Activated T-helper 1 cell treated with anti-CD3 and anti-CD28 coated beads, Interleukin-12 subunit alpha, Interleukin-12 subunit beta, Interleukin-2, Interleukin-4 antibody, amounts not matched to agents 30 ng/mL and 10 ng/mL and 1 ng/mL, durations not matched to agents 14 hours and 24 hours and 36 hours (primary cell): ENCODE measurements at places on chromosomes 13 and 19. TPM values are rescaled to one million over a fixed set of nuclear protein-coding genes. Genes with fewer than 3 reads are reported as not detected.

Gene SIGLEC12
- 0.52 and 0.54 TPM in 2 replicates for total RNA-seq

Gene IFNL1
- 0.23 TPM in 1 of 2 replicates, not detected in the other for total RNA-seq

Gene ZNF433
- 0.39 TPM in 1 of 2 replicates, not detected in the other for total RNA-seq

Gene MBD3L5
- not detected in 2 replicates for total RNA-seq

Gene BCAM
- not detected in 2 replicates for total RNA-seq

Gene ZNF714
- total RNA-seq = 18.5 and 19.5 TPM in 2 replicates

Gene FOSB
- 16.8 and 17.2 TPM in 2 replicates for total RNA-seq

Gene ZNF480
- 3.5 and 4.8 TPM in 2 replicates for total RNA-seq

Gene PRODH2
- total RNA-seq = not detected in 2 replicates

- no peak overlapping the region for H3K27ac ChIP-seq
- H3K27me3 ChIP-seq = no peaks in the 10 kb centered on the region
- H3K4me1 ChIP-seq = peaks cover 3% of the 10 kb centered on the region
- DNase-seq = no peak
- peaks cover 22% of the 10 kb centered on the region for H3K36me3 ChIP-seq
Measured at GRCh38 chr19:34766386-34766785, 6.6 kb downstream of the ZNF599 start.

- peak overlapping the region; percentile 5 for H3K27ac ChIP-seq
- no peaks in the 10 kb centered on the region for H3K27me3 ChIP-seq
- peaks cover 29% of the 10 kb centered on the region for H3K36me3 ChIP-seq
- DNase-seq = no peak
- H3K4me1 ChIP-seq = peaks cover 17% of the 10 kb centered on the region
Measured at GRCh38 chr19:55598034-55598433, 1.3 kb downstream of the FIZ1 start.

- H3K4me3 ChIP-seq = no peak overlapping the region
- H3K27ac ChIP-seq = no peak overlapping the region
- H3K27me3 ChIP-seq = peaks cover 1% of the 10 kb centered on the region
- peaks cover 12% of the 10 kb centered on the region for H3K4me1 ChIP-seq
- DNase-seq = no peak
- H3K36me3 ChIP-seq = peaks cover 2% of the 10 kb centered on the region
Measured at GRCh38 chr13:21034603-21035191, 26.7 kb downstream of the LATS2 start.

GRCh38 chr13:57629391-57629804 lies 2.1 kb upstream of the PCDH17 start:
- H3K4me1 ChIP-seq = peaks cover 33% of the 10 kb centered on the region
- peak overlapping the region; percentile 56 for H3K4me3 ChIP-seq
- no peak for DNase-seq
- peaks cover 47% of the 10 kb centered on the region for H3K27me3 ChIP-seq
- H3K36me3 ChIP-seq = peaks cover 4% of the 10 kb centered on the region

DNA sequence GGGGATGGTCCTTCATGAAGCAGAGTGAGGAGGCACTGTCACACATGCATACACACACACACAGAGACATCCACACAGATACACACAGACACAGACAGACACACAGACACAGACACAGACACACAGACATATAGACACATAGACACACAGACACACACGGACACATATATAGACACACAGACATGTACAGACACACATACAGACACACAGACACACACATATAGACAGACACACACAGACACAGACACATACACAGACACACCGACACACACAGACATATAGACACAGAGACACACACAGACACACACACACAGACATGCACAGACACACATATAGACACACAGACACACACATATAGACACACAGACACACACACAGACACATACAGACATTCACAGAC lies 173.9 kb downstream of the URI1 start:
- H3K27me3 ChIP-seq = no peaks in the 10 kb centered on the region
- no peak overlapping the region for H3K4me3 ChIP-seq
- no peak overlapping the region for H3K27ac ChIP-seq
- DNase-seq = no peak
- no peaks in the 10 kb centered on the region for H3K36me3 ChIP-seq
- H3K4me1 ChIP-seq = no peaks in the 10 kb centered on the region

DNA sequence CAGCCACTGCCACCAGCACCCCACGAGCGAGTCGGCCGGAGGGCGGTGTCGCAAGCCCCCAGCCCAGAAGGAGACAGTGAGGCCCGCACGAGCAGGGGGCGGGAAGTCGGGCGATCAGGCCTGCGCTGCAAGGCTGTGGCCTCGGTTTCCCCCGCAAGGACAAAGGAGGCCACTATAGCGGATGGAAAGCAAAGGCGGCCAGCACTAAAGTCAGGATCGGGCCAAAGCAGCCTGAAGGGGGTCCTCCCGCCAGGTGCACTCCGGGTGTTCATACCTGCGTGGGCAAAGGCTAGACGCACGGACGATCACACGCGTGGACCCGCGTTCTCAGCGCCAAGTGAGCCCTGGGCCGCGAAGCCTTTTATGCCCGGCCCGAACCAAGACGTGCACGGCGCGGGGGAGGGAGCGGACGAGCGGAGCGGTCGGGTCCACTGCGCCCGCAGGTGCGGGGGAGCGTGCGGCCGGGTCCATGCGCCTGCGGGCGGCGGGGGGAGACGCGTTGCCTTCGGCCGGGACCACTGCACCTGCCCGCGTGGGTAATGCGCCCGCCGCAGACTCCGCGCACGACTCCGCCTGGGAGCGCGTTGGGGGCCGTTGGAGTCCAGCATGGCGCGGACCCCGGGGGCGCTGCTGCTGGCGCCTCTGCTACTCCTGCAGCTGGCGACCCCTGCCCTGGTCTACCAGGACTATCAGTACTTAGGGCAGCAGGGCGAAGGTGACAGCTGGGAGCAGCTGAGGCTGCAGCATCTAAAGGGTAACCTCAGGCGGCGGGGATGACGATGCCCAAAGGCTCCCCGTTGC lies at the start of the genes PRDX2 and THSD8:
Gene PRDX2 (minus strand): TSS at position 335 of the 801 bp plus-strand sequence. CDS start 539 bp downstream, outside the sequence.
Gene THSD8 (plus strand): TSS at position 604 of the 801 bp plus-strand sequence. CDS start 3 bp downstream, at position 607.
- H3K36me3 ChIP-seq = peaks cover 15% of the 10 kb centered on the region
- peak; percentile 74 for DNase-seq
- peak within 1 kb of the TSS; percentile 87 for H3K4me3 ChIP-seq
- no peaks in the 10 kb centered on the region for H3K27me3 ChIP-seq

DNA sequence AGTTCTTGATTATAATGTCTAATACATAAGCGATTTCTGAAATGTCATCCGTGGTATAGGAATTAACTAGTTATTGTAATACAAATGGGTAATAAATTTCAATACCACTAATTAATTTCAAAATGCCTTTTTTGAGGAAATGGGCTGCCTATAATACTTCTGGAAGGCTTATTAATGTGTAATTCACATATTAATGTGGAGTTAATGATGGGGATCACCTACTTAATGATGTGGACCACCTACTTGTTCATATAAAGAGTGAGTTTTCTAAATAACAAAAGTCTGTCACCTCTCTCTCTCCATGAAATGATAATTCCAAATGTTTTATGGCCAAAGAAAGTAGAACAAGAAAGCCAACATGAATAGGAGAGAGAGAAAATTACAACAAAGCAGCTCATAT lies 913.8 kb upstream of the GPC6 start:
- no peaks in the 10 kb centered on the region for H3K36me3 ChIP-seq
- H3K27me3 ChIP-seq = no peaks in the 10 kb centered on the region
- no peaks in the 10 kb centered on the region for H3K4me1 ChIP-seq
- H3K27ac ChIP-seq = no peak overlapping the region
- no peak for DNase-seq

DNA sequence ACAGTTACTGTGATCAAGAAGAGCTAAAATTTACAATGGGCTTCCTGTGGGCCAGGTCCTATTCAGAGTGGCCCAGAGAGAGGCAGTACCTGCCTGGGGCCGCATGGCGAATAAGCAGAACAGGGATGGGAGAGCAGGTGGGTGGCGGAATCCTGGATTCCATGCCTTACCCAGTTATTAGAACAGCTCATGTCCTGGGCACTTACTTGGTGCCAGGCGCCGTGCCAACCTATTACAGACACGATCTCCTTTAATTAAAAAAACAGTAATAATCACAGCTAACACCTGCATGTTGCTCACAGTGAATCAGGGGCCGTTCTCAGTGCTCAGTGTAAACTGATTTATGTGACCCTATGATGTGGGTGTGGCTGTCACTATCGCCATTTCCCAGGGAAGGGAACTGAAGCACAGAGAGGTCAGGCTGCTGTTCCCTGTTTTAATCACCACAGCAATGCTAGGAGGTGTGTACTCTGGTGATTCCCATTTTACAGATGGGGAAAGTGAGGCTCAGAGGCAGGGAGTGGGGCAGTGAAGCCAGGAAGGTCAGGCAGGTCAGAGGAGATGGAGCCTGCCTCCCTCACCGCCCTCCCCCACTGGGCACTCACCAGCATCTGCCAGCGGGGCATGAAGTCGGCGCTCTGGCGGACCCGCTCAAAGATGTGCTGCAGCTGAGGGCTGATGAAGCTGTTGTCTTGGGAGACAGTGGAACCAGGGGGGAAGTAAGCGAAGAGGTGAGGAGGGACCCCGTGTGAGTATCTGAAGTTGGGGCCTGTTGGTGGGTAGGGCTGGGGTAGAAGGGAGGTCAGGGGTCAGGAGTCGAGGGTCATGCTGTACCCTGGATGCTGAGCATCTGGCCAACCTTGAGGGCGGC lies 12.0 kb downstream of the COQ8B start:
- peaks cover 37% of the 10 kb centered on the region for H3K36me3 ChIP-seq
- no peaks in the 10 kb centered on the region for H3K27me3 ChIP-seq
- no peak overlapping the region for H3K27ac ChIP-seq
- H3K4me1 ChIP-seq = peaks cover 7% of the 10 kb centered on the region

- no peak overlapping the region for H3K4me3 ChIP-seq
- H3K36me3 ChIP-seq = no peaks in the 10 kb centered on the region
- DNase-seq = no peak
Measured at GRCh38 chr13:44620057-44620456, 43.9 kb upstream of the TSC22D1 start.

GRCh38 chr19:42292042-42292960 lies 9.6 kb upstream of the PRR19 start:
- H3K4me1 ChIP-seq = no peaks in the 10 kb centered on the region
- no peak overlapping the region for H3K4me3 ChIP-seq
- no peaks in the 10 kb centered on the region for H3K27me3 ChIP-seq

DNA sequence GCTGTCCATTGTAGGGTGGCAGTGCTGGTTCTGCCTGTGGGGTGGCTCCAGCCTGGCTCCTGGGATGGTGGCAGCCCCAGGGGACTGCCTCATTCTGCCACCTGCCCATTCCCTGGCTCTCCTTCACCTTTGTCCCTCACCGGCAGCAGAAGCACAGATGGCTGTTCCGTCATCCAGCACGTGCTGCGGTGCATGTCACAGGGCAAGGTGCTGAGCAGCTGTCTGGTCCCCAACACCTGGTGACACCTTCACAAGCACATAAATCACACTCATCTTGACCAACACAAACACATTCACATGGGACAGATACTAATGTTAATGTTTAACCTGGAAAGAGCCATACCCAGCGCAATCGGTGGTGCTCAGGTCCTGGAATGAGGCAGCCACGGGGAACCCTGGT lies 126.8 kb downstream of the UQCRFS1 start:
- H3K4me1 ChIP-seq = no peaks in the 10 kb centered on the region
- H3K27ac ChIP-seq = no peak overlapping the region
- peaks cover 3% of the 10 kb centered on the region for H3K27me3 ChIP-seq

GRCh38 chr19:17847538-17848366 lies at the start of gene JAK3:
Gene JAK3 (minus strand): TSS chr19:17847982. CDS start chr19:17844417, 3,565 bp downstream.
- peaks cover 24% of the 10 kb centered on the region for H3K36me3 ChIP-seq
- peak within 1 kb of the TSS; percentile 99 for H3K27ac ChIP-seq
- DNase-seq = peak; percentile 87
- peaks cover 70% of the 10 kb centered on the region for H3K4me1 ChIP-seq
- peak within 1 kb of the TSS; percentile 93 for H3K4me3 ChIP-seq
- no peaks in the 10 kb centered on the region for H3K27me3 ChIP-seq

GRCh38 chr19:1650650-1651567 lies 1.5 kb downstream of the TCF3 start:
- H3K27me3 ChIP-seq = peaks cover 1% of the 10 kb centered on the region
- peaks cover 8% of the 10 kb centered on the region for H3K36me3 ChIP-seq
- H3K27ac ChIP-seq = peak overlapping the region; percentile 97

DNA sequence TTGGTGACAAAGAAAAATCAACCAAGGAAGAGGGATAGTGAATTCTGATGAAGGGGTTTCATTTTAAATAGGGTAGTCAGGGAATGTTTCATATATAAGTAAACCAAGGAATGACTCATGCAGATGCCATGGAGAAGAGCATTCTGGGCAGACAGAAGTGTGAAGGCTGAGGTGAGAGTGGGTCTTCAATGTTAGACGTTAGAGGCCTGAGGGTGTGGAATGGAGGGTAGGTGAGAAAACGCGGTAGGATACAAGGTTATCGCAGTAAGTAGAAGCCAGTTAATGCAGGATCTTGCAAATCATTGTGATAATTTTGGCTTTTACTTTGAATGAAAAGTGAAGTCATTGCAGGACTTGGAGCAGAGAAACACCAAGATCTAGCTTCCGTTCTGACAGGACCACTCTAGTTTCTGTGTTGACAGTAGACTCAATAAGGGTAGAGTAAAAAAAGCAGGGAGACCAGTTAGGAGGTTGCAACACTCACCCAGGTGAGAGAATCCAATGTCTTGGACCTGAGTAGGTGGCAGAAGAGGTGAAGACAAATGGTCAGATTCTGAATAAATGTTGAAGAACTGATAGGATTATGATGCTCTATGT lies 225.2 kb upstream of the TMTC4 start:
- H3K4me3 ChIP-seq = no peak overlapping the region
- H3K4me1 ChIP-seq = no peaks in the 10 kb centered on the region
- peaks cover 12% of the 10 kb centered on the region for H3K27me3 ChIP-seq
- H3K27ac ChIP-seq = no peak overlapping the region

DNA sequence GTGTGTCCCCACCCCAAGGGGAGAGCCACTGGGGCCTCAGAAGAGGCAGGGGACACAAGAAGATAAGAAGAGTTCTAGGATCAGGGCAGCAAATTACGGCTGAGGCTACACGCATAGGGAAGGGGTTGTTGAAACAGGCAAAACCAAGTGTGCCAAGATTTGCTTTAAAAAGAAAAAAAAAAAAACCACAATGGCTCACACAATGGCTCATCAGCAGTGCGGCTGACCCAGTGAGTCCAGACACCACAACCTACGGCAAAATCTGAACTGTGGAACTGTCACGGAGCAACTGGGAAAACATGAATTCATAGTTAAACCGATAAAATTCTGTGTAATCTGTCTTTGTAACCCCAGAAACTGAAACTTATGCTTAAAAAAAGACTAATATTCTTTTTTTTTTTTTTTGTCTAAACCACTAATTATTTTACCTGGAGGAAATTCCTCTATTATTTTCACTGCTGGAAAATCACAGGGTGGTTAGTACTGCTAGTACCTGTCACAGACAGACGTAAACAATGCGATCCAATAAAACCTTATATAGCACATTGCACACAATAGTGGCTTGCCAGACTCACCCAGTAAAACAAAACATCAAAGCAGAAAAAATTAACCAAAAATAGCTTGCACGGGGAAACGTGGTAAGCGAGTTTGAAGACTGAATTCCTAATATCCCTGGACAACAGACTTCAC lies 325.4 kb upstream of the TSHZ3 start:
- H3K4me3 ChIP-seq = no peak overlapping the region
- H3K27ac ChIP-seq = no peak overlapping the region
- DNase-seq = no peak
- peaks cover 3% of the 10 kb centered on the region for H3K27me3 ChIP-seq
- no peaks in the 10 kb centered on the region for H3K36me3 ChIP-seq

DNA sequence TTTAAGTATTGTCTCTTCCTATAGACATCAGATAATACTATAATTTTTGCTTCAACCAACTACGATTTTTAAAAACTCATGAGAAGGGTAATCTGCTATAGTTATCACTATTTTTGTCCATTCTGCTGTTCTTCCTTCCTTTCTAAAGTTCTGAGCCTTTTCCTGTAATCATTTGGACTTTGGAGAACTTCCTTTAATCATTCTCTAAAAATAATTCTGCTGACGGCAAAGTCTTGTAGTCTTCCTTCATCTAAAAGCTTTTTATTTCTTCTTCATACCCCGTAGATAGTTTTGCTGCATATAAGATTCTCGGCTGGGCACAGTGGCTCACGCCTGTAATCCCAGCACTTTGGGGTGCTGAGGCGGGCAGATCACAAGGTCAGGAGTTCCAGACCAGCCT lies 5.1 kb upstream of the FCGBP start:
- H3K27ac ChIP-seq = no peak overlapping the region
- DNase-seq = no peak
